ENCODE measurements at places on chromosomes 12 and 14.

- DNase-seq, result no peak
Observed at GRCh38 chr14:106728611-106729010, 1202.2 kb downstream of the TMEM121 start.

DNA sequence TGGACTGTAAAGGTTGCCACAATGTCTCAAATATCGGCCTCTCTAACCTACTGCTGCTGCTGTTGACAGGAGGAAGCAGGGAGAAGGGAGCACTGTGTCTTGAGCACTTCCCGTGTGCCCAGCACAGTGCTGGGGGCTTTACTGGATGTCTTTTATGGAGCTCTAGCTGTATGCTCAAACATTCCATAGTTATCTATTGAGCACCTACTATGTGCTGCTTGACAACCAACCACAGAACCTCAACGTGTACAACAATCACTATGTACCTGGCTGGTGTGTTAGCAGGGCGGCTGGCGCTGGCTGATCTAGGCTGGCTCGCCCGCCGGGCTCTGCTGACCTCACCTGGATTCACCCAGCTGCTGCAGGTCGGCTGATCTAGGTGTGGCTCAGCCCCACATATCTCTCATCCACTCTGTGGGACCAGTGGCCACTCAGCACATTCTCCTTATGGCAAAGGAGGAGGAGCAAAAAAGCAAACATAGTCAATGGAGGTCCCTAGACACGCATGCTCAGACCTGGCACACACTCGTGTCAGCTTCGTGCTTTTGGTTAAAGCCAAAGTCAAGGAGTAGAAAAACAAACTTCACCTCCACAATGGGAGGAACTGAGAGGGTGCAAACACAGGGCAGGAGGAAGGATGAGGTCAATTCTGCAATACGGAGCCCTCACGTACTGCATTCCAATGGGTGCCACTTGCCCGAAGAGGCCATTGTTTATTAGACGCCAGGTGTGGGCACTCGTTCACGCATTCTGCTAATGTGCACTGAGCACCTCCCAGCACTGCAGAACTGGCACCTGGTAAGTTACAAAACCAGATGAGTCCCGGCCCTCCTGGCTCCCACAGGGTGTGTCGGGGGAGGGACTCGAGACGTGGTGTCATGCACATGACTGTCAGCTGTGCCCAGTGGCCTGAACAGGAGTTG is 147.2 kb downstream of the SCARB1 start:
- no peak for DNase-seq

GRCh38 chr14:50010752-50011151 is 105.6 kb downstream of the VCPKMT start:
- DNase-seq, result no peak

DNA sequence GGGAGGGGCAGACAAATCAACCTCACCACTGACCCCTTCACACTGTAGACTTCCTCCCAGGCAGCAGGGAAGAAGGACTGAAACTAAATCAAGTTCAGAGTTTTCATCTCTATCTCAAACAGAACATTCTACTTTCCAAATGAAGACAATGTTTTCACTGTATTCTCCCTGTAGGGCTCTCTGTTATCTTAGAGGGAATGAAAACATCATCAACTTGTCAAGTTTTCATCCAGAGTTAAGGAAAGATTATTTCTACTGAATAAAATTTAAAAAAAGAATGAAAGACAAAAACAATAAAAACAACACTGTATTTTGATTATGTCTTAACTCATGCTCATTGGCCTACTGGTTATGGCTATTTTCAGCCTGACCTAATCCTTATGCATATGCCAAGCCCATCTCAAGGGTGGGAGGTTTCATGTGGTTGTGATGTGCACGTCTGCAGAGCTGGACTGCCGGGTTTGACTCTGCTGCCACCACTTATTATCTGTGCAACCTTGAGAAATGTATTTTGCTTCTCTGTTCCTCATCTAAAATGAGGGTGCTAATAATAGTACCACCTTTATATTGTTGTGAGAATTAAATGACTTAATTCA is 152.0 kb upstream of the AVPR1A start:
- DNase-seq, result no peak

DNA sequence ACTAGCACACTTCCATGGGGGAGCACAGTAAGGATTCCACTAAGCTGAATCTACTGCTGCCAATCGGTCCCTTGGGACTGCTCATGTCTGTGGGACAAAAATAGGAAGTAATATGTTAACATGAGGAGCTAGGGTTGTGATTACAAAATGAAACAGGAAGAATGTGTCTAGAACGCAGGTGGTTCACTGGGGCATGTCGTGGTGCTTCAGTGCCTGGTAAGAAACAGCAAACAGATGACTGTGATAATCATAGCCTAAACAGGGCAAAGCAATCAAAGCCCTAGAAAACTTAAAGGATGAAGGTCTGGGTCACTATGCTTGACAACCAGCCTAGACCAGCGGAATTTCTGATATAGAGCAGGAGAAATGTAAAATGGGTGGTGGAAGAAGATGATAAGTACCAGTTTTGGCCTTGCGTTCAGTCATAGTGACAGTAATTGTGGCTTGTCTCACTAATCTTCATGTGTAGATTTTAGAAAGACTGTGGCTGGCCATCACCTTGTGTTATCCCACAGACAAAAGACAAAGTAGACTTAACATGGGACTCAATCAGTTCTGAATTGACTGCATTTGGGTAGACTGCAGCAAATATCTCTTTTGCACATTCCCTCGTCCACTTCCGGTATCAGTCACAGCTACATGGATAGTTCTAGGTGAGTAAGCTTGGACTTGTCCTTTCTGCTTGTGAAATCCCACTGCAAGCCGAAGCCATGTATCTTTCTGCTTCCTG is 51.4 kb downstream of the WASHC3 start:
- DNase-seq, result no peak
